ENCODE measurements at places on chromosomes 7 and 10.

DNA sequence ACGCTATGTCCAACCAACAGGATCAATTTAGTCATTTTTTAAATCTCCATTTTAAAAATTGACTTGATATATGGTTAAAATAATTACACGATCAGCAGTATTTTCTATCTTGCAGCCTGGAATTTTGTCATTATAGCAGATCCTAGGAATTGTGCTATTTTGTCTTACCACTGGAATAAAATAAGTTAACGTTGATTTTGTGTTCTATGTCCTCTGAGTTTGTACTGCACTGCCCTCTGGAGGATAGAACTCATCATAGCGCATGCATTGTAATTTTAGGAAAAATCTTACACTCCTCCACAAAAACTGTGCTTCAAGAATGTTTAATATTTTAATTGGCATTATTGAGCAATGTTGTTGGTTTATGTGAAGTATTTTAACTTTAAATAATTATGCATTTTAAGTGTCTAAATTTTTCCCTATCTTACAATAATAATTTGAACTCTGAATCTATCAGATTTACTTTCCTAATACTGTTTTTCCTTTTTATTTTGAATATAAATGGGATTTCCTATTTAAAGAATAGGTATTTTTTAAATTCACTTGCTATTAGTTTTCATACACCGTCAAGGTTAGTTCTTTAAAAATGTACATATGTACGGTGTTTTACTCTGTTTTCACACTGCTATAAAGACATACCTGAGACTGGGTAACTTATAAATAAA is 220.1 kb downstream of the PPP1R3A start:
- DNase-seq = no peak

GRCh38 chr7:76507723-76508406 is 2.5 kb upstream of the UPK3B start:
- DNase-seq = no peak

GRCh38 chr7:79376299-79377025 is 77.0 kb downstream of the MAGI2 start:
- DNase-seq = no peak

DNA sequence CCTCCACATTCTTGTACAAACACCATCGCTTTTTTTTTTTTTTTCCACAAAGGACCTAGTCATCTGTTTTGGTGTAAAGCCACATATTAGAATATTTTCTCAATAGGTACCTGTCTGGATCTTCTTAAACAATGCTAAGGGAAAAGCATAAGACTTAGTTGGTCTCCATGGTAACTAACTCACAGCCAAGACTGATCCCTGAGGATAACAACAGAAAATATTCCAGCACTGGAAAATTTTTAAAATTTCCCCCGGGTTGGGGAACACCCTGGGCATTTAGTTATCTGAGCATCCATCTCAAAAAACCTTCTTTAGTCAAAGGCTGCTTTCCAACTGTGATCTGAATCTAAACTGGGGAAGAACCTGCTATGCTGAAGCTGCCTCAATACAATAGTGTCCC is 43.7 kb upstream of the CCDC6 start:
- DNase-seq = no peak

All from activated gamma-delta T cell treated with anti-CD3 and anti-CD28 coated beads, Interleukin-2, amount 50 U/mL, for 16 hours (primary cell).